ENCODE measurements at places on chromosomes 11 and 22.

DNA sequence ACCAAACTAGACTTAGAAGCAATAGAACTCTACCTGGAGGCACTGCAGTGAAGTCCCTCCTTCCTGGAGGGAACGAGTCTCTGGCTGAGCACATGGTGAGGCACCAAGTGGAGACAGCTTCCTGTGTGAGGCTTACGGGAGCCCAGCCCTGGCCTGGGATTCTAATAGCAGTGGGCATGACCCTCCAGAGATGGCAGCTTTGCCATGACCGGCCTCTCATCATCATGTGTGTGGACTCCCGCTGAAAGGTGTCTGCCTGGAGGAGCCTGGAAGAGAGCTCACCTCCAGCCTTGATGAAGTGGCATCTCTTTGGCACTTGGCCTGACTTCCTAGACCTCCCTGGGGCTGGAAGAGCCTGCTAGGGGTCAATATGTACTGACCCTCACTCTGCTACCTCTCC is 8.0 kb downstream of the DGAT2 start:
- no peak for DNase-seq

DNA sequence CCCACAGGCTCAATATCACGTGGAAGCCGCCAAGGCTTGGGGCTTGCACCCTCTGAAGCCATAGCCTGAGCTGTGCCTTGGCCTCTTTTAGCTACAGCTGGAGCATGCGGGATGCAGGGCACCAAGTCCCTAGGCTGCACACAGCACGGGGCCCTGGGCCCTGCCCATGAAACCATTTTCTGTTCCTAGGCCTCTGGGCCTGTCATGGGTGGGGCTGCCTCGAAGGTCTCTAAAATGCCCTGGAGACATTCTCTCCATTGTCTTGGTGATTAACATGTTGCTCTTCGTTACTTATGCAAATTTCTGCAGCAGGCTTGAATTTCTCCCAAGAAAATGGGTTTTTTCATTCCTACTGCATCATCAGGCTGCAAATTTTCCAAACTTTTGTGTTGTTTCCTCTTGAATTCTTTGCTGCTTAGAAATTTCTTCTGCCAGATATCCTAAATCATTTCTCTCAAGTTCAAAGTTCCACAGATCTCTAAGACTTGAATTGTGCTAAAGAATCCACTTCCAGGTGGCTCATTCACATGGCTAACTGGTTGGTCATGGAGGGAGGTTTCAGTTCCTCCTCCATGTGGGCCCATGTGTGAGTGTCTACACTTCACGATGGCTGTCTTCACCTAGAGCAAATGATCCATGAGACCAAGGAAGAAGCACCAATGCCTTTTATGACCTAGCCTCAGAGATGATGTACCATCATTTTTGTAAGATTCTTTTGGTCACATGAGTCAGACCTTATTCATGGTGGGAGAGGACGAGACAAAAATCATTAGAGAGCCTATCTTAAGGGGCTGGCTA is 7.4 kb upstream of the CREBZF start:
- no peak for DNase-seq

DNA sequence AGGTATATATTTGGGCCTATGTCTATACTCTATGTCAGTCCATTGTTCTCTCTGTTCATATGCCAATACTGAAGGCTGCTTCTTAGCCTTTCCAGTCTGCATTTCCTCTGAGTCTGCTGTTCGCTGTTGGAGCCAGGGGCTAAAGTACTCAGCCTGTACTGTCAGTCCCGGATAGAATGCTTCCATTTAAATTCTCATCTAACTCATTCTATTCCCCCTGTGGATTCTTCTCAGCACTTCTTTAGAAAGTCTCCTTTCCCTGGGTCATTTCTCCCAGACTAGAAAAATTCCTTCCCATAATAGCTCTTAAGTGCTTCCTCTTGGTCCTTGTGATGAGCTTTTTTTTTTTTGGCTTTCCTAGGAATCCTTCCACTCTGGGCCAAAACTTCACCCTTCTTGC is 293.1 kb downstream of the KIRREL3 start:
- peak; percentile 13 for DNase-seq

GRCh38 chr11:898540-899190 is 11.9 kb downstream of the CHID1 start:
- no peak for DNase-seq

GRCh38 chr11:13341026-13341425 is 63.4 kb downstream of the BMAL1 start:
- no peak for DNase-seq

DNA sequence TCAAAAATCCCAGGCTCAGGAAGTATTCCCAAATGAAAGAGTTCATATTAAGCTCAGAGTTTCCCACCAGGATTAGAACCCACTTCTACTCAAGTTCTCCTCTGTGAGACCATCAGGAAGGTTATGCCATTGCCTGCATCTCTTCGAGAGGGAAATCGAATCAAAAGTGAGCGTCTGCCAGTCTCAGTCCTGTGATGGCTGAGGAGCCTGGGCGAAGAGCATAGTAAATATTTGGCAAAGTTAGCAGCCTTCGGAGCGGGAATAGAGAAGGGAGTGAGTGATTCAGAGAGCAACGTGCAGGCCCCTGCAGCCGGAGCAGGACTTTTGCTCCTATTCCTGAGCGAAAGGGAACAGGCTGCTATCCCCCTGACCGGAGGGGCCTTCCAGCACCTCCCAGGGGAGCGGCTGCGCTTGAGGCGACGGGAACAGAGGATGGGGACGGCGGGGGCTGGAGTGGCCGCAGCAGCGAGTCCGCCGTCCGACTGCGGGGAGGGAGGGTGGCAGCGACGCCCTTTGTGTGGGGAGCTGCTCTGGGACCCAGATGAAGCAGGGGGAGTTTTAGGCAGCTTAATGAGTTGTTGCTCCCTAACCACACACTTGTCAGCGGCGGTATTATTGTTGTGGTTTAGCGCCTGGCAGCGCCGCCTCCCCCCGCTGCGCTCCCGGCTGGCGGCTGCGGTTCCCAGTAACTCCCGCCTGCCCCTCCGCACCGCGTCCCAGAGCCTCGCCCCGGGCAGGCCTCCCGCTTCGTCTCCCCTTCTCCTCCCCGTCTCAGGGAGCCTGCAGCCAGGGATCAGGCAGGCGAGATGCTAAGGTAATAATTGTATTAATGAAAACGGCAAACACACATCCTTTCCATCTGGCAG is 21.7 kb upstream of the NRGN start:
- no peak for DNase-seq

DNA sequence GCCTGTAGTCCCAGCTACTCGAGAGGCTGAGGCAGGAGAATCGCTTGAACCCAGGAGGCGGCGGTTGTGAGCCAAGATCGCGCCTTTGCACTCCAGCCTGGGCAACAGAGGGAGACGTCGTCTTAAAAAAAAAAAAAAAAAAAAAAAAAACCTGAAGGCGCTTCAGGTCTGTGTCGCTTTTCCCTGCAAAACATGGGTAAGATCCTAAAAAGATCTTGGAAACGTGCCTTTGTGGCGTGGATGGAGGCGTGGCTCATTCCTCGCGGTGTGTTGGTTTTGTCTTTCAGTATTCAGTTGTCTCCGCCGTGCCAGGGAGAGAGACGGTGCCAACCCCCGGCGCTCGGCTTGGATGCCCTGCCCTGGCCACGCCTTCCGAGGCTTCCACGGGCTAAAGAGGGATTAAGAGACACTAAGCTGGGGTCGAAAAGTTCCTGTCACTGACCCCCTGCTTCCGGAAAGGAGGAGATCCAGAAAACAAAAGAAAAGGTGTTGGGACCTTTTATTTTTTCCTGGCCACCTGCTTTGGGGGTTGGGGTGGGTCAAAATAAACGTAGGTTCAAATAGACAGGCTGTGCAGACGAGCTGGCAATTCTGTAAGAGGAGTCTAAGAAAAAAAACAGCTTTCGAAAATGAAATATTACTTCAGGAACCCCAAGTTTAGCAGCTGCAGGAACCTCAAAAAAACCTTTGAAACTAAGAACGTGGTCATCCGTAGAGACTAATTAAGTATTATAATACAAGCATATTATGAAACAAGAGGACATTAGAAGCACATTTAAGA is 1.1 kb upstream of the SLC35F2 start:
- DNase-seq, result no peak

DNA sequence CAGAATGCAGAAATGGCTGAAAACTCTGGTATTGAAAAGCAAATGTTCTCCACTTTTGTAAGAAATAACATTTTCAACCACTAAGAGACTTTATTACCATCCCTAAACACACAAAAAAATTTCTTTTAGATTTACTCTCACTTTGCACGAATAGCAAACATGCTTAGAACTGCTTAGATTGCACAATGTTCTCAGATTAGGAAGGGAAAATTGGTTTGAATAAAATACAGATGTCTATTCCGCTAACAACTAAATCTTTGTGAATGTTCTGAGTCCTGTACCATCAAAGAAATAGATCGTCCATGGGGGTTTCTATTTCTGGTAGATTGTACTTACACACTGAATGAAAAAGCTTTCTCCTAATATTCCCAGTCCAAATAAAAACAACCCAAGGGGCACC is 40.1 kb downstream of the BDNF start:
- DNase-seq, result no peak

GRCh38 chr11:77630157-77630710 is 7.4 kb downstream of the CLNS1A start:
- no peak for DNase-seq
